ENCODE measurements at places on chromosomes 13 and 19.

- no peak for DNase-seq
Measured at GRCh38 chr19:1587872-1588271, 4.8 kb downstream of the MBD3 start.

- peak; percentile 23 for DNase-seq
Measured at GRCh38 chr13:102799426-102800144, 666 bp downstream of the BIVM start.

- no peak for DNase-seq
Measured at GRCh38 chr13:52934258-52934657, 85.8 kb upstream of the PCDH8 start.

- no peak for DNase-seq
Measured at GRCh38 chr13:44412346-44412935, 38.8 kb downstream of the SERP2 start.
